CD8-positive, alpha-beta T cell (primary cell): ENCODE measurements at places on chromosomes 5 and 9.

DNA sequence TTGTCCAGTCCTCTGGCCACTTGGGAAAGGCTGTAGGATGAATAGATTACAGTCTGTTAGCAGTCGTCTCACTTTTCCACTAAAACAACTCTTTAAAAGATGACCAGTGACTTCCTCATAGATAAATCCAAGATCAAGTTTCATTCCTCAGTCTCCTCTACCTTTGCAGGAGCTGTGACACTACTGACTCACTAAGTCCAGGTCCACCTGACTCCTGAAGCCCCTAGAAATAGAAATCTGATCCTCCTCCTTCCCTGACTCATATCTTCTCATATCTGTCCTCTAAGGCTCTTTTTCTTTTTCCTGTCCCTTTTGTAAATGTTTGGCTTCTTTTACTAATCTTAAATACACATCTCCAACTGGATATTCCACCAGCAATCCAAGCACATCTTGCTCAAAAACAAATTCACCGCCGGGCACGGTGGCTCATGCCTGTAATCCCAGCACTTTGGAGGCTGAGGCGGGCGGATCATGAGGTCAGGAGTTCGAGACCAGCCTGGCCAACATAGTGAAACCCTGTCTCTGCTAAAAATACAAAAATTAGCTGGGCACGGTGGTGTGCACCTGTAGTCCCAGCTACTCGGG lies 2.6 kb downstream of the CCDC125 start:
- no peak for DNase-seq

DNA sequence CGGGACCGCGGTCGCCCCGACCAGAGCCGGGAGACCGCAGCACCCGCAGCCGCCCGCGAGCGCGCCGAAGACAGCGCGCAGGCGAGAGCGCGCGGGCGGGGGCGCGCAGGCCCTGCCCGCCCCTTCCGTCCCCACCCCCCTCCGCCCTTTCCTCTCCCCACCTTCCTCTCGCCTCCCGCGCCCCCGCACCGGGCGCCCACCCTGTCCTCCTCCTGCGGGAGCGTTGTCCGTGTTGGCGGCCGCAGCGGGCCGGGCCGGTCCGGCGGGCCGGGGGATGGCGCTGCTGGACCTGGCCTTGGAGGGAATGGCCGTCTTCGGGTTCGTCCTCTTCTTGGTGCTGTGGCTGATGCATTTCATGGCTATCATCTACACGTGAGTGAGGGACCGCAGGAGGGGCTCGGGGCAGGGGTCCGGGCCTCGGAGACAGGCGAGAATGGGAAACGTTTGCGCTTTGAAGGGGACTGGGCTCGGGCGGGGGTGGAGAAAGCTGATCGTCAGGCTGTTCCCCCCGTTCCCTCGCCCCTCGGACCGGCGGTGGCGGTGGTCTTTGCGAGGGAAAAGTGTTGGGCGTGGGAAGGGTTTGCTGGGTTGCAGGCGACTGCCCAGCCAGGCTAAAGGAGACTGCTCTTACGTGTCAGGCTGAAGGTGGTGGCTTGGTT lies 457 bp downstream of the UGCG start:
- DNase-seq = no peak

DNA sequence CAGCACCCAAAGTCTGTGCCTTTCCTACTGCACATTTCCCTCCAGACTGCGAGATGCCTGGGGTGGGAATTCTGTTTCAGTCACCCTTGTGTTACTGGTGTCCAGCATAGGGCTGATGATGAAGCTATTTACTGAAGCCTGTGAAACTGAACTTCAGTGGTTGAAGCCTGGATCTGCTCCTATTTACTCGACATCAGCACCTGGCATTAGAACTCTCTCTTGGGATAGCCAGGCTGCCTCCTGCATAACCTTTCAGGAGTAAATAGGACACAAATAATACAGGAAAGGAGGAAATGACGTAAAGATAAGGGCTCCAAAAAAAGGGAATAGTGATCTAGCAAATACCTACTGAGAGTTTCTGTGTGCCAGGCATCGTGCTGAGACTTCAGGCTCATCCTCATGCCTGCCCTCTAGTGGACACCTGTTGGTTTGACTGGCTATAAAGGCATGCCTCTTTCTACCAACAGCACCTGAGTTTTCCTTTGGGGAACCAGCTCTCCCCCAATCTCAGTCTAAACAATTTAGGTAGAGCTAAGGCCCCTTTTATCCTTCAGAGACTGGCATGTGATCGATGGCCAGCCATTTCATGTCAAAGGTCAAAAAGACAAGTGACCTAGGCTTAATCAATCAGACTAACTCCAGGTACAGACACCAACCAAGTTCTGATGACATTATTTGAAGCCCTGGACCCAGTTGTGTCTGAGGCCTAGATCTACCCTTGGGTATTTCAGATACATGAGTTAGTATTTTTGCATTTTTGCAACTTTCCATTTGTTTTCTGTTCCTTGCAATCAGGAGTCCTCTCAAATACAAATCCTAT lies 192.1 kb upstream of the TRIM32 start:
- no peak for DNase-seq

GRCh38 chr5:72185496-72186329 lies 78.4 kb downstream of the MAP1B start:
- no peak for DNase-seq

- no peak for DNase-seq
Measured at GRCh38 chr5:10538103-10538788, 25.6 kb upstream of the ANKRD33B start.

- DNase-seq = no peak
Measured at GRCh38 chr5:26622947-26623346, 415.4 kb downstream of the CDH9 start.

- no peak for DNase-seq
Measured at GRCh38 chr9:86046930-86047341, 52.4 kb downstream of the GOLM1 start.

- DNase-seq = no peak
Measured at GRCh38 chr5:3006526-3006925, 255.0 kb upstream of the IRX2 start.

GRCh38 chr5:147445917-147446316 lies 64.0 kb downstream of the DPYSL3 start:
- no peak for DNase-seq

DNA sequence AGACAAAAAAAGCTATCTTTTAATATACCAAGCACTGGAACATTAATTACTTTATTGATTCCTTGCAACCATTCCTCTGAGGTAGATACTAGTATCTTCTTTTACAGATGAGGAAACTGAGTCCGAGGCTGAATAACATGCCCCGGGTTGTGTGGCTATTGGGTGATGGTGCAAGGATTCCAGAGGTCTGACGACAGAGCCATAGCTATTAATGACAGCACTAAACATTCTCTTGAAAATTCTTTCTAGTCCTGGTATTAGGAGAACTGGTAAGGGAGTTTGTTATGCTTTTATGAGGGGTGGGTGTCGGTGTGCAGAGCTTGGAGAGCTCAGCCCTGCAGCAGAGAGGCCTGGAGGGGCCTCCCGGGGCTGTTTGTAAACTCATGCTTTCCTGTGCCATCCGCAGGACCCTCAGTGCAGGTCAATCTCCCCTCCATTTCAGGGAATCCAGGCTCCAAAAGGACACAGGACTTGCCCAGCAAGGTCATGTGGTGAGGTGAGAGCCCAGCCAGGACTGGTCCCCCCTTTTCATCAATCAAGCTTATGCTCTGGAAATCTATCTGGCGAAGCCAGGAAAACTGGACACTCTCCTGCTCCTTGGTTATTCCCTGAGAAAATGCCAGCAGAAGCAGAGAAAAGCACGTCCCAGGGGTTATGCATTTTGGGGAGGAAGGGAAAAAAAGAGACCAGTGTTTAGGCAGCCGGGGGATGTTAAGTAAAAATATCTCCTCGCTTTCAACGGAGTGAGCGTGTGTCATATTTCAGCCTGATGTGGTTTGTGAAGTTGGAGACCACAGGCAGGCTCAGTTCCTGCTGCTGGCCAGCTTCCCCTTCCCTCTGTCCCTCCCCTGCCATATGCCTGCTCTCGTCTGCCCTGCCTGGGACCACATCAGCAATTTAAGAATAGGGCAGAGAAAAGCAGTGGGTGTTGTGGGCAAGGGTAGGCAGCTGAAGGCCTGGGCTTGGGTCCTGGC lies 3.7 kb downstream of the GSN start:
- no peak for DNase-seq

GRCh38 chr5:171269717-171270116 lies 39.3 kb upstream of the TLX3 start:
- DNase-seq = no peak

GRCh38 chr5:123090661-123091297 lies 1.7 kb downstream of the PRDM6 start:
- DNase-seq = no peak

GRCh38 chr9:5784526-5785315 lies 48.2 kb downstream of the ERMP1 start:
- no peak for DNase-seq

GRCh38 chr9:132984202-132985070 lies 5.9 kb downstream of the GFI1B start:
- no peak for DNase-seq

GRCh38 chr9:82531795-82532194 lies 531.1 kb downstream of the RASEF start:
- no peak for DNase-seq

- DNase-seq = no peak
Measured at GRCh38 chr5:73233461-73234203, 60.6 kb downstream of the TMEM174 start.

GRCh38 chr9:104094534-104095015 lies 466 bp downstream of the SMC2 start:
- DNase-seq = no peak

GRCh38 chr9:1034271-1034670 lies 15.9 kb upstream of the DMRT2 start:
- DNase-seq = no peak

- no peak for DNase-seq
Measured at GRCh38 chr5:175752826-175753535, 95.1 kb downstream of the HRH2 start.

DNA sequence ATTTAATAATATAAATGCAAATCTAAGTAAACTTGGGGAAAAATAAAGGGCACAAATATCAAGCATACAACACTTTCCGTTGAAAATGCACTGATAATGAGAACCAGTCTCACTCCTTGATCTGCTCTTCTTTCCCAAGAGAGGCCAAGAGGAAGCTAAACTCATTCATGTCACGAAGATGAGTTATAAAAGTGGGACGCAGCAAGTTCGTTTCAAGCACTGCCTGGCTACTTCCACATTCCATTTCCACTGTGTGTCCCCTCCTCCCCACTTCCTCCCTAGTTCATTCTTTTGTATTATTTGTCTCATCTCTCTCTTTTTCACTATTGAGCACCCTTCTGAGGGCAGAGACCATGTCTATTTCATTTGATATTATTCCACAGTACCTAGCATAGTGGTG lies 158.1 kb downstream of the SLC24A2 start:
- no peak for DNase-seq

DNA sequence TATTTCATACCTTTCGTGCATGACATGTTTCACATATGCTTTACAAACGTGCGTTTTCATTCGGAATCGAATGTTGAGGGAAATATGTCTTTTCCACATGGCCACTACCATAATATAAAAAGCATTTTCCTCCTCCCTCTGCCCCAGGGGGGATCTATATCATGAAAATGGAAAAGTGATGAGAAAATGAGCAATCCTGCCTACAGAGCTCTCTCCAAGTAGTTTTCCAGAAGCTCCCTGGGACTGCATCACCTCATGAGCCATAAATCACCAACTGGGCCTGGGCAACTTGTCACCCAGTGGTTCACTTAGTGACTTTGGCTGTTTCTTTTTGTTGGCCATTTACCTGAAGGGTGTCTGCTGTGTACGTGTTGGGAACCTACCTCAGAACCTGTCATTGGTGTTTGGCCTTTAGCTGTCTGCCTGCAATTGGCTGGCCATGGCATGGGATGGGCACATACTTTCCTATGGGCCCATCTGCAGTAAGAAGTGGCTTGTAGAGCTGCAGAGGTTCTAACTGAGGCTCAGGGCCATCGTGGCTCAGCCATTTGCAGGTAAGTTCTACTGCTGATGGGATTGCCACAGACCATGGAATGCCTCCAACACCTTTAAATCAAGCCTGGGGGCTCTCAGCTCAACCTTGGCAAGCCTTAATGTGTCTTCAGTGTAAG lies 9.5 kb upstream of the TIFAB start:
- no peak for DNase-seq

DNA sequence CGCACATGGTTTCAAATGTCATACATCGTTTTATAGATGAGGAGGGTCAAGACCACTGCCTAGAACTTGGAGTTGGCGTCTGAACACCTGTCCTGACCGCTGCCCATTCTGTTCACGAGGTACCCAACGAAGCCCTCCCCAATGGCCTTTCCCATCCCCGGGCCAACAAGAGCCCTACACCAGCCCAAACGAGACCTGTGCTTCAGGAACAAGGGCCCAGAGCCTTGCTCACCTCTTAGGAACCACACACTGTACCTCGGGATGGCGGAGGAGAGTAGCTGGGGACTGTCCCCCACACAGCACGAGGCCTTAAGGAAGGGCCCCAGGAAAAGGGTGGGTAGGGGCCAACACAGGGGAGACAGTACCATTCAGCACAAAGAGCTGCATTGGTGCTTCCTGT lies 3.0 kb downstream of the SURF6 start:
- DNase-seq = no peak

DNA sequence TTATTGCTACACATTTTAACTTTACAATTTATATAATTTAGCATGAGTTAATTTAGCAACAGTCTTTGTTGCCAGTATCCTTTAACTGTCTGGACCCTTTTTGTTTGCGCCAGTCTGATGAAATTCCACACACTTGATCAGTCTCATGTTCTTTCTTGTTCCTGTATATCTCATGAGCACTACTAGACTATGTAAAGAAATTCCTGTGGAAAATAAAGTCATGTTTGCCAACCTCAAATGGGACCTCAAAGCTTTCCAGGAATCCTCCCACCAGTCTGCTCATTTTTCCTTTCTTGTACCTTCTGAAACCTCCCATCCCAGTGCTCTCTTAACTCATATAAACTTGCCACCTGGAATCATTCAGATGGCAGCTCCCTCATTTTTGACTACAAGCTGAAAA lies 8.0 kb downstream of the DMXL1 start:
- no peak for DNase-seq

GRCh38 chr9:27183131-27183530 lies 74.1 kb downstream of the TEK start:
- no peak for DNase-seq

- DNase-seq = no peak
Measured at GRCh38 chr9:78893774-78894401, 597.0 kb downstream of the PSAT1 start.

- DNase-seq = no peak
Measured at GRCh38 chr9:92506184-92506857, 24.0 kb upstream of the ASPN start.

DNA sequence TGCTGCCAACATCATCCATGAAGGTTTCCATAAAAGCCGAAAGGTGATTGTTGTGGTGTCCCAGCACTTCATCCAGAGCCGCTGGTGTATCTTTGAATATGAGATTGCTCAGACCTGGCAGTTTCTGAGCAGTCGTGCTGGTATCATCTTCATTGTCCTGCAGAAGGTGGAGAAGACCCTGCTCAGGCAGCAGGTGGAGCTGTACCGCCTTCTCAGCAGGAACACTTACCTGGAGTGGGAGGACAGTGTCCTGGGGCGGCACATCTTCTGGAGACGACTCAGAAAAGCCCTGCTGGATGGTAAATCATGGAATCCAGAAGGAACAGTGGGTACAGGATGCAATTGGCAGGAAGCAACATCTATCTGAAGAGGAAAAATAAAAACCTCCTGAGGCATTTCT lies 10.1 kb downstream of the TLR4 start:
- DNase-seq = no peak
